WTC11 (cell line): ENCODE measurements at places on chromosomes 5 and 9. TPM values are rescaled to one million over a fixed set of nuclear protein-coding genes. Genes with fewer than 3 reads are reported as not detected.

ECM2 gene
- not detected in 3 replicates for total RNA-seq

CFAP77 gene
- 0.96 to 1.2 TPM (median 1.2 TPM) in 3 replicates for total RNA-seq

DNA sequence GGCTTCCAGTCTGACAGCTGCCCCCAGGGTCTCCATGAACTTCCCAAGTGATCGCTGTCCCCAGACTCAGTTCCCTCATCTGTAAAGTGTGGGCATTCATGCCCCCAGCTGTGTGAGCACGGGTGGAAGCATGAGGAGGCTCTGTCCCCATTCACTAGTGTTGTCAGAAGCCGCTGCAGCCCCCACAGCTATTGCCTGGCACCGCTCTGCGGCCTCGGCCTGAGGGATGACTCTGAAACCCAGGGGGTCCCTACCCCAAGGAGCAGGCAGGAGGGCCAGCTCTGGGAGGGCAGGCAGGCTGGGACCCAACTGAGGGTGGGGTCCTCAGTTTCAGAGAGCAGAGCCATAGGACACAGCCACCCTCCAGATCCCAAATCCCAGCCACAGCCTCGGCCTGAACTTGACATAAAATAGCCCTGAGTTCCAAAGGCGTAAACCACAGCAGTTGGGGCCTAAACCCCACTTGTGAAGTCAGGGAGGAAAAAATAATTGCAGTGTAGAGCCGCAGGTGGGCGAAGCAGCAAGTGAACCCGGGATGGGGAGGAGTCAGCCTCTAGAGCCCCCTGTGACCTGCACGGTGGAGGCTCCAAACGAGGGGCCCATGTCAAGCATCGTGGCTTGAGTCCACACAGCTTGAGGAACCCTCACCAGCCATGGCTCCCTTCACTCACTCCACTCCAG lies 66.0 kb upstream of the ADAMTS2 start:
- H3K4me3 ChIP-seq, result no peak overlapping the region
- H3K36me3 ChIP-seq, result no peaks in the 10 kb centered on the region
- no peak overlapping the region for H3K27ac ChIP-seq
- no peaks in the 10 kb centered on the region for H3K27me3 ChIP-seq

- no peak for DNase-seq
- H3K4me3 ChIP-seq, result no peak overlapping the region
- no peak overlapping the region for H3K27ac ChIP-seq
- H3K4me1 ChIP-seq, result no peaks in the 10 kb centered on the region
- peaks cover 6% of the 10 kb centered on the region; the same call in 1 of the 2 replicates for H3K36me3 ChIP-seq
- no peaks in the 10 kb centered on the region; the same call in 1 of the 2 replicates for H3K27me3 ChIP-seq
Measured at GRCh38 chr5:137105351-137106035, 393.6 kb downstream of the SPOCK1 start.

- DNase-seq, result no peak
- H3K27me3 ChIP-seq, result no peaks in the 10 kb centered on the region
- peaks cover 12% of the 10 kb centered on the region for H3K36me3 ChIP-seq
Measured at GRCh38 chr5:134001938-134002731, 2.6 kb downstream of the VDAC1 start.

DNA sequence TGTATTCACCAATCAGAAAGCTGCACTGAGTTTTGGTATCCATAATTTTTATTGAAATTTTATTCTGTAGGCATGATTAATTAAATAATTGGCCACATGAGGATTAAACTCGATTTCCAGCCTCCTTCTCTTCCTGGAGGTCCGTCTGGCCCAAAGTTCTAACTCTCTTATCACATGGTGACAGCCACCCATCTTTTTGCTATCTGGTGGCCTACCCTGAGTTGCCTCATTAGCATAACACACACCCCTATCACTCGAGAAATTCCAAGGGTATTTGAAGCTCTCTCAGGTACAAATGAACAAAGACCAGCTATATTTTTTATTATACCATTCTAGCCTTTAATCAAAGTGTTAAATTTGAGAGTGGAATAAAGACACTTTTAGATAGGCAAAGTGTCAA lies 57.7 kb downstream of the APC start:
- peak overlapping the region; percentile 96 for H3K27ac ChIP-seq
- peaks cover 69% of the 10 kb centered on the region for H3K4me1 ChIP-seq
- H3K27me3 ChIP-seq, result no peaks in the 10 kb centered on the region
